ENCODE measurements at places on chromosomes 4 and X. TPM values are rescaled to one million over a fixed set of nuclear protein-coding genes. Genes with fewer than 3 reads are reported as not detected.

IL1RAPL2 gene
- 1.3 TPM for total RNA-seq

BRS3 gene
- total RNA-seq = not detected

CBR4 gene
- total RNA-seq = 29.5 TPM

GRCh38 chr4:88900432-88900831 is 156.6 kb downstream of the FAM13A start:
- no peak overlapping the region for H3K27ac ChIP-seq
- no peaks in the 10 kb centered on the region for H3K27me3 ChIP-seq
- no peaks in the 10 kb centered on the region for H3K36me3 ChIP-seq
- no peaks in the 10 kb centered on the region for H3K4me1 ChIP-seq
- DNase-seq = no peak

DNA sequence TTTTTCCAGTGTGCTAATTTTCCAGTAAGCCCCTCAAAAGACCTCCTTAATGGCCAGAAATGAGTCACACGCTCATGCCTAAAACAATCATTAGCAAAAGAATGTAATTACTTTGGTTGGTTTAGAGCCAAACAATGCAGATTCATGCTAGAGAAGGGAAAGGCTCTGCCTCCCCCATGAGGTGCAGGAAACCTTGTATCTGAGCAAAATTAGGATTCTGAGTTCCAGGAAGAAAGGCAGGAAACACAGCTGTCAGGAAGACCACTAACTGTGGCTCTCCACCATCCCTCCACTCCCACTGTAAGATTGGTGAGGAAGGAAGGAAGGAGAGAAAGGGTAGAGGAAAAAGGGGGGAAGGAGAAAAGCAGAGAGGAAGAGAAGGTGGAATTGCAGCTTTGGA is 104.9 kb upstream of the DHX15 start:
- no peak for DNase-seq
- H3K36me3 ChIP-seq = no peaks in the 10 kb centered on the region
- no peak overlapping the region for H3K4me3 ChIP-seq
- no peaks in the 10 kb centered on the region for H3K4me1 ChIP-seq
- H3K27me3 ChIP-seq = no peaks in the 10 kb centered on the region

Measured in H1 (cell line).